ENCODE measurements at places on chromosomes 13 and 19.

- DNase-seq: no peak
Observed at GRCh38 chr13:20258208-20258962, 26.3 kb upstream of the GJB6 start.

DNA sequence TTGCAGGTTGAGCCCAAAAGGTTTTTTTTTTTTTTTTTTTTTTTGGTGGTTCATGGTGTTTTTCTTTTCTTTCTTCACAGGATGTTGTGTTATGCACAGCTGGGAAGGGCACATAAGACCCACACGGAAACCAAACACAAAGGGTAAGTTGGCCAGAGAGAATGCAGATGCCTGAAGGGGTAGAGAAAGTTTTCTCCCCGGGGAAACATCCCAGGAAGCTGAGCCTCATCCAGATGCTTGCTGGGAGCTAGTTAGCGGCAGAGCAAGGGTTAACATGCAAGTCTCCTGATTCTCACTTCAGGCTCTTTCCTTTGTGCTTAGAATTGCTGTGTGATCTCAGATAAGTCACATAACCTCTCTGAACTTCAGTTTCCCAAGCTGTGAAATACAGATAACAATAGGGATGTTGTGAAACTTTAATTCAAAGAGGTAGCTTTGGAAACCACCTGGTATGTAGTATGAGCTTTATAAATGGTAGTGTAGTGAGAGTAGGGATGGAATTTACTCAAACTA, 3.1 kb downstream of the ADGRE1 start:
- DNase-seq: no peak

GRCh38 chr13:111900390-111901131, 166.4 kb upstream of the SOX1 start:
- no peak for DNase-seq

DNA sequence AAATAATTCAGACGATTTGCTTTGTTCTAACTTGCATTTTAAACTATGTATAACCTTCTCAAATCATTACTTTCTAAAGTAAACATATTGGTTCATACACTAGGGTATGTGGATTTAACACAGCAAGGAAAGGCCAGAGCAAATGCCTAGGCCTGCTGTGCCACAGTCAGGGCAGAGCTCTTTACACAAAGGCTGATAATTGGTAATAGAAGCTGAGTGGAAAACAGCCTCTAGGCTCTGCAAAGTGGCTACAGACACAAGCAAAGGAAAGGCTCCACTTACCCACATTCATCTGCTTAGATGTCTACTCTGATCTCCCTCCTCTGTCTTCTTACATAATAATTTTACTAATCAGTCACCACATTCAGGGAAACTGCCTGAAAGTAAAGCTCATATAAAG, 382.9 kb downstream of the OLFM4 start:
- no peak for DNase-seq

DNA sequence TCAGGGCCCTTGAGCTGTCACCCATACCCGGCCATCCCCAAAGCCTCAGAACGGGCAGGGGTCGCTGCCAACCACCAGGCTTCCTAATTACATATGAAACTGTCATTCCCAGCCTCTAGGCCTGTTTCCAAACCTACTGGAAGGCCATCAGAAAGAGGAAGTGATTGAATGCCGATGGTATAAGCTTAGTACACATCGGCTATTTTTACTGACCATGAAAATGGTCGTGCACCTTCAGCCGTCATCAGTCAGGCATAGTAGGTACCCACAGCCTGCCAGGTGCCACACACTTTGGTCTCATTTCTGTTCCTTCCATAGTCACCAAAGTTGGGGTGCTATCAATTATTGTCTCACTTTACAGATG, 10.2 kb downstream of the KRI1 start:
- DNase-seq: no peak

- no peak for DNase-seq
Observed at GRCh38 chr13:80359778-80360452, 19.0 kb upstream of the SPRY2 start.

DNA sequence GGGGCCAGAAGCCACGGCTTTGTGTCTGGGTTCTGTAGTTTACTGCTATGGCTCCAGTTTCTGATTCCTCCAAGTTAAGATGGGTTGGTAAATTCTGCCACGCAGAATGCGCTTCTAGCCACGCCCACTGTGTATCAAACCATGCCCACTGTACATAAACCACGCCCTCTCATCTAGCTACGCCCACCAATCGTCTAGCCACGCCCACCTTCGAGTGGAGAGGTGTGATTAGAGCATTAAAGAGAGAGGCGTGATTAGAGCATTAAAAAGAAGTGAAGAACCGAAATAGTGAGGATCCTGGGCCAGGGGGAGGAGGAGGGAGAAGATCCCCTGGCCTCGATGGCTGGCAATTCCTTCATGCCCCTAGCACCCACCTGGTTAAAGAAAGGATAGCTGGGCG, 43.7 kb upstream of the ADGRE5 start:
- no peak for DNase-seq

DNA sequence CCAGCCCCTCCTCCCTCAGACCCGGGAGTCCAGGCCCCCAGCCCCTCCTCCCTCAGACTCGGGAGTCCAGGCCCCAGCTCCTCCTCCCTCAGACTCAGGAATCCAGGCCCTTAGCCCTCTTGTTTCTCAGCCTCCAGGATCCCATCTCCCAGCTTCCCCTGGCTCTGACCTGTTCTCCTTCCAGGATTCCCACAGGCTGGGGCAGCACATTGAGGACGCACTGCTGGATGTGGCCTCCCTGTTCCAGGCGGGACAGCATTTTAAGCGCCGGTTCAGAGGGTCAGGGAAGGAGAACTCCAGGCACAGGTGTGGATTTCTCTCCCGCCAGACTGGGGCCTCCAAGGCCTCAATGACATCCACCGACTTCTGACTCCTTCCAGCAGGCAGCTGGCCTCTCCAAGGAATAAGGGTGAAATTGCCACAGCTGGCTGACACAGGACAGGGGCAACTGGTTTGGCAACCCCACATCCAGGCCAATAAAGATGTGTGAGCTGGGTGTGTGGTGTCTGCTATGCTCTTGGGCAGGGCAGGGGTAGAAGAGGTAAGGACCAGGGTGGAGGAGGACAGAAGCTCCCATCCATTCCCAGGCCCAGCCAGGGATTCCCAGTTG, 22.4 kb downstream of the CPT1C start:
- DNase-seq: no peak

Measured in SIG-M5 (cell line).